Activated T-cell treated with anti-CD3 and anti-CD28 coated beads, Interleukin-2, amount 50 U/mL, for 4 hours (primary cell): ENCODE measurements at places on chromosomes 6 and 20.

GRCh38 chr6:151392427-151392826, 1.1 kb upstream of the ZBTB2 start:
- DNase-seq: no peak

- no peak for DNase-seq
Measured at GRCh38 chr6:161750686-161751085, 476.8 kb upstream of the AGPAT4 start.

DNA sequence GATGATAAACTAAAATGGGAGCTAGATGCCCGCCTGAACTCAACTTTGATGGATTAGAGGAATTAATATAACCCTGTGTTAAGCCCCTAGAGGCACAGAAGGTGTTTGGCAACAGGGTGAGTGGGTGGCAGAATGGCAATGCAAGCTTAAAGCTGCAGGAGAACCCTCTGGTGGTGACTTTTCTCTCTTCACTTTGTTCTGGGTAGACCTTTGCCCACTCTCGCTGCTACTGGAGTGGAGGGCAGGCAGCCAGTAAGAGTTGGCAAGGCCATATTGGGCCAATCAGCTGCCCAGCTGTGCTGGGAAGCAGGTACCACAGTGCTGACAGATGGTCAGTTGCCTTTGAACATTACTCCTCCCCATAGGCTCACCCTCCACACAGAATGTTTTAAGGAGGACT, 468.2 kb downstream of the MMUT start:
- no peak for DNase-seq

- no peak for DNase-seq
Measured at GRCh38 chr6:62265906-62266525, 20.0 kb downstream of the KHDRBS2 start.

DNA sequence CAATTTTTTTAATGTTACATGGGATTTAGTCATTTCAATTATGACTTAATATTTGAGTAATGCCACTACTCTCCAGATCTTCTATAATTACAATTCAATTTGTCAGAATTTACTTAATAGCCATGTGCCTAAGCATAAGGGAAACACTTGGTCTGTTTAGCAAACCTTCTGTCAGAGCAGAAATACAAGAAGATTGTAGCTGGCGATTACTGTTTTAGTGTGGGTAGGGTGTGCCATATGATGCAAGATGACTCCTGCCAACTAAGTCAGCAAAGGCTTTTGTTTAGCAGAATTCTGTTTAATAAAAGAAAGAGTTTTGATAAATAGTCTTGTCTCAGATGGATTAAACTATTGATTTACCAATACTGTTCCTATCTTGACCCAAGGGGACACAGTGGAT, 455.4 kb downstream of the RNF144B start:
- no peak for DNase-seq

DNA sequence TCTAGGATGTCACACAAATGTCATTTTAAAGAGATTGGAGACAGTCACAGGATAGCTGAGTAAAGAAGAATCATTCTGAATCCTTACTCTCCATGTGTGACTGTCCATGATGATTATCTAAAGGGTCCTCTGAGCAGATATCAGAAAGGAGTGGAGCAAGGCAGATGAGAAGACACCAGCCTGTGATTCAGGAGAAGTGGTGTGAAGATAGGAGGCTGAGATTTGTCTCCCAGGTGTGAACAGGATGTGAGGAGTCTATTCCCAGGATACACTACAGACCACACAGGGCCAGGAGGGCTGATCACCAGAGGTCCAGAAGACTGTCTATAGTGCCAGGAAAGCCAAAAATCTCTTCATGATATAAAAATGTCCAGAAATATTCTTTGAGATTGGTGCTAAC, 27.0 kb downstream of the RWDD2A start:
- DNase-seq: no peak

DNA sequence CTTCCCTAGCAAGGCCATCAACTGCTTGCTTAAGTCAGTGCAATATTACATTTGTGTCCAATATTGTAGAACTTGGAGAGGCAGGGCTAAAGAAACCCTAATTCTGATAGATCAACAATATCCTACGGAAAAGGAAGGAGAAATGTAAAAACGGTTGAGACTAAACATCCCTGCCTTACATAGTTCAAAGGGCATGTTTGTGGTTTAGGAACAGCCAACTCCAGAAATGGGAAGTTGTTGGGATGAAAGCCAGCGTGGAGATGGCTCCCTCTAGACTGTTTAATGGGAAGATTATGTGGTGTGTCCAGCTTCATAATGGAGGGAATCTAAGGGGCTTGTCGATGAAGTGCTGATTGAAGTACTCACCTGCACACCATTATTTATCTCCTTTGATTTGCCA, 145.3 kb upstream of the TENT5A start:
- DNase-seq: no peak

GRCh38 chr6:56616967-56617366, 25.7 kb downstream of the DST start:
- no peak for DNase-seq

- no peak for DNase-seq
Measured at GRCh38 chr6:69232008-69232407, 564.8 kb downstream of the LMBRD1 start.

GRCh38 chr6:5537967-5538366, 276.7 kb downstream of the FARS2 start:
- DNase-seq: no peak

GRCh38 chr6:20246125-20246524, 33.9 kb upstream of the MBOAT1 start:
- DNase-seq: no peak

DNA sequence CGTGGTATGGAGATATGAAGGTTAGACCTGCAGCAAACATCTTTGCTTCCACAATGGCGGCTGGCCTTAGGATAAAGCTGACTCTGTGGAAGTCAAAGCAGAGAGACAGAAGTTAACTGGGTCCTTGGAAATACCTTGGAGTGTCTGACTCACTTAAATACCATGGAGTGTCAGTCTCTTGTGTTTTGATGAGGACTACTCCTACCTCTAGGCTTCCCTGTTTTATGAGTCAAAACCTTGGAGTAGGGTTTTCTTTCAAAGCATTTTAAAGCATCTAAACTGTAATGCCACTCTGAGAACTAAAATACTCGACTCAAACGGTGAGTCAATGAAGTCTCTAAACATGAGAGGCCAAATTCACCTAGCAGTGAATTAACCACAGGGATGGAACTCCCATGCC, 329.1 kb downstream of the SAMD5 start:
- DNase-seq: no peak

DNA sequence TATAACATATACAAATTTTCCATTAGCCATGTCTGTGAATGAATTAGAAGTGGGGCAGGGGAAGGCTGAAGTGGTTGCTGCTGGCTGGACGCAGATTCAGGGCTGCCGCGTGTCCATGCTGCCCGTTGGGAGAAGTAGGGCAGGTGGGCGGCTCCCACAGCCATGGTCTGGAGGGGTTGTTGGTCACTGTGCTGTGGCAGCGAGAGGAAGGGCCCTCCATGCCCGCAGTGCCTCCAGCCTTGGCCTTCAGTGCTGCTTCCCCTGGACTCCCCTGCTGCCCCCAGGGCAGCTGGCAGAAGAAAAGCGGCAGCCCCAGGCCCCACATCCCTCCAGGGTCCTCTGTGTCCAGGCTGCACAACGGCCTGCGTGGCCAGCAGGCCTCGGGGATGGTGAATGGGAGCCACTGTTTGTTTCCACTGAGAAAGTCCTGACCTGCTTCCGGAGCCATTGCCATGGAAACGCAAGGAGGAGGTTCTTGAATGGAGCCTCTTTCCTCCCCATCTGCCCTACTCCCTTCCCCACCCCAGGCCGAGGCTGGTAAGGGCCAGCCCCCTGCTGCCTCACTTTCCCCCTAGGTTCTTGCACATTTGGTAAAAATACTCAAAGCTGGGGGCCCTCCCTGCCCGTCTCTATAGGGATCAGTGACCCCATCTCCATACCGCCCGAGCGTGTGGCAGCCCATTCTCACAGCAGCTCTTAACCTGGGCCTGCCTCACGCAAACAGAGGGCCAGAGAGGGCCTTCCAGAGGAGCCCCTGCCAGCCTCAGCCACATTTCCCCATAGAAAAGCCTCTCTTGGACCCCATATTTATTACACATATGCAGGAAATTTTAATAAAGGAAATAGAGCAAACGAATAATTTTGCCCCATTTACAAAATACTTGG, 113.3 kb downstream of the SASH1 start:
- DNase-seq: no peak

GRCh38 chr6:35476004-35476403, 7.8 kb downstream of the RPL10A start:
- DNase-seq: no peak

DNA sequence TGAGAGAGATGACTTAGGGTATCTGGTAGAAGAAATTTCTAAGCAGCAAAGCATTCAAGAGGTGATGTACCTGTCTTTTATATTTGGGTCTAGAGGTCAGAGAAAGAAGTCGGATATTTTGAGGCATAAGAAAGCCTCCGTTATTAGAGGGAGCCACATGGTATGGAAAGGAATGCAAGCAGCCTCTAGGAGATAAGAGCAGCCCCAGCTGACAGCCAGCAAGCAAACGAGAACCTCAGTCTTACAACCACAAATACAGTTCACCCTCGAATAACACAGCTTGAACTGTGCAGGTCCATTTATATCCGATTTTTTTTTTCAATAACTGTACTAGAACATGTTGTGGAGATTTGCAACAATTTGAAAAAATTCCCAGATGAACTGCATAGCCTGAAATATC, 190.7 kb upstream of the VGLL2 start:
- DNase-seq: no peak

DNA sequence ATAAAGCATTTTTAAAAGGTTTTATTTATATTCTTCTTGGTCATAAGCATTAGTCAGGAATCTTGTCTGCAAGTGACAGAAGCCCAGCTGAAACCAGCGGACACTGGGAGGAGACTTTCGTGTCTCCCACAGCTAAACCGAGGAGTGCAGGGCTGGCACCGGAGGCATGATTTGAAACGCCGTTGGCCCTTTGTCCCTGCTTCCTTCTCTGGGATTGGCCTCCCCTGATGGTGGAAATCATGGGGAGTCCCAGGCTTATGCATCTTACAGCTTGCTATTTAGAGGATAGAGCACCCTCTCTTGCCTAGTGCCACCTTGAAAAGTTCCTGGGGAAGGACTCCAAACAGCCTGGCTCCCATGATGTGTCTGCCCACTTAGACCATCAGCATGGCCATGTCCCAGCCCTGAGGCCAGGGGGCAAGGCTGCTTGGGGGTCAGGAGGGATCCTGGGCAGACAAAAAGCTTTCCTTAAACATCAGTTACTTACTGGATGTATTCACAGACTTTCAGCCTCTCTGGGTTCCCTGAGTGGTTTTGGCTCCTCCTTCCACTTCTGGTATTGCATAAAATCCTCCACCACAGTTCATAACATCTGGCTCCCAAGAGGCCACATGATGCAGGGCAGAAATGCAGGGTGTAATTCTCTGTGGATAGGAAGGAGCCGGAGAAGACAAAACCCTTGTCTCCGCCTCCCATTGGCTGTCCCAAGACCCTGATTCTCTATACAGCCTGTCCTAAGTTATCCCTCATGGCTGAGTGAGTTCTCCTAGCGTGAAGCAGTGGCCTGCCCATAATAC, 49.3 kb upstream of the INSM1 start:
- DNase-seq: no peak

DNA sequence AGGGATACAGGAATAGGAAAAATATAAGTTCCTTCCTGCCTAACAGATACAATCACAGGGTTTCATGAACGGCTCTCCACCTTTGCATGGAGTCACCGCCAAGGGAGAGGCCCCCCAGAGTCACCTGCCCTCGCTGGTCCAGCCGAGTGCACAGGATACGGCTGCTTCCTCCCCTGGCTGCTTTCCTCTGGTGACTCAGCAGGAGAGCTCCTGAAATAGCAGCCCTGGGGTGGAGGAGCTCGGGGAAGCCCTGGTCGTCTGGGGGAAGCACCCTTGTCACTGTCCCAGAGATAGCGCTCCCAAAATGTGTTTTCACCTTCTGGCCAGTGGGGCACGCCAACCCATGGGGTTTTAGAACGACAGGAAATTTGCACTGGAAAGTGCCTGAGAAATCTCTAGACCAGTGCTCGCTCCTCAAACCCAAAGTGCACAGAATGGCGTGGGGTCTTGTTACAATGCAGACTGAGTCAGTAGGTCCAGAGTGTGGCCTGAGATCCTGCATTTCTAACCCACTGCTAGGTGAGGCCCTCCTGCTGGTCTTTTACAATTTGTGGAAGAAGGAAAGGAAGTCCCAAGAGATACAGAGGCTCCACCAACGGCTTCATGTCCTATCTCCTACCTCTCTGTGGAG, 35.9 kb upstream of the FAM50B start:
- DNase-seq: no peak

DNA sequence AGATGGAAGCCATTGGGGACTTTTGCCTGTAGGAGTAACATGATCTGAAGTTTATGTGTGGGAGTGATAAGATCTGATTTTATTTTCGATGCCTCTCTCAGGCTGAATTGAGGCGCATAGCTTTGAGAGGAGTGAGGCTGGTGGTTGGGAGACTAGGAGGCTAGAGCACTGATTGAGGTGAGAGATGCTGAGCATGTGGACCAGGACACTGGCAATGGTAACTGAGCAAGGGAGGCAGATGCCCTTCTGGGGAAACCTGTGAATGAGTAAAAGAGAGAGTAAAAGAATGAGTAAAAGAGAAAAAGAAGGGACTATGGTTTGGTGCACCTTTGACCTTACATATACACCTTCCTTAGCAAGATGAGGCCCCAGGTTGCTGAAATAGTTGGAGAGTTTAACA, 3.0 kb downstream of the RRP36 start:
- no peak for DNase-seq

DNA sequence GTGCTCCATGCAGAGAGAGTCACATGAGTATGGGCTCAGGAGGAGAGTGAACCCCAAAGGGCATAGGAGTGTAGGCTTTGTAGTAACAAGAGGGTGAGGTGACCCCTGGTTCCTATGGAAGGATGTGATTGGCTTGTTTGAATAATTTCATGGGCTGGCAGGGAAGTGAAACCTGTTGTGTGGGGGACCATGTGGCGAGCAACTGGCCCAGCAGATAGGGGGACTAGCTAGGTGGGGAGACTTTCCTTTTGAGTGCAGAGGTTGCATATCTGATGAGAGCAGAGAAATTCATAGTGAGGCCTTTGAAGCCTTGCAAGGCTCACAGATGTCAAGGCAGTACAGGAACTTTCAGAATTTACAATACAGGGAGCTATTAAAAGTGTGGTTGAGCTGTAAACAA, 247.9 kb upstream of the SLC35B3 start:
- DNase-seq: no peak

DNA sequence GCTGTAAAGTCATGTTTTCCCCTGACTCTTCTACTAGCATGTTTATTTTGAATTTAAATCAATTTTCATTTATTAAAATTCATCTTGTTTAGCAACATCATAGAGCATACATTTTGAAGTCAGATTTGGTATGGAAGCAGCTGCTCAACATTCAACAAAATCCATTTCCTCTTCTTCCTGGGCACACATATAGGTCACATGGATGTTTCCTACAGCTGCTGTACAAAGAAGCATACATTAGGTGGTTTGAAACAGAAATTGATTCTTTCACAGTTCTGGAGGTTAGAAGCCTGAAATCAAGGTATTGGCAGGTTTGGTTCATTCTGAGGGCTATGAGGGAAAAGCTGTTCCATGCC, 495.2 kb downstream of the RFPL4B start:
- no peak for DNase-seq

- DNase-seq: no peak
Measured at GRCh38 chr20:63689046-63690002, 7.1 kb upstream of the TNFRSF6B start.

- no peak for DNase-seq
Measured at GRCh38 chr6:164749221-164750064, 560.0 kb downstream of the C6orf118 start.
